Mesangial cell (primary cell): ENCODE measurements at places on chromosomes 1 and 21. TPM values are rescaled to one million over a fixed set of nuclear protein-coding genes. Genes with fewer than 3 reads are reported as not detected.

TFF2 gene
- total RNA-seq = not detected in 2 replicates

SLC1A7 gene
- not detected in 2 replicates for total RNA-seq

NEK2 gene
- 1.3 and 35.8 TPM in 2 replicates for total RNA-seq

RAVER2 gene
- total RNA-seq = 7.0 and 10.0 TPM in 2 replicates

FBLIM1 gene
- total RNA-seq = 198 and 268 TPM in 2 replicates

CHODL gene
- total RNA-seq = under 0.01 and 0.13 TPM in 2 replicates

CFHR1 gene
- not detected in 2 replicates for total RNA-seq

ACOT11 gene
- total RNA-seq = 0.98 and 2.7 TPM in 2 replicates

TCHHL1 gene
- total RNA-seq = not detected in 2 replicates

SH2D1B gene
- total RNA-seq = not detected in 2 replicates

OR6N1 gene
- not detected in 2 replicates for total RNA-seq

CRYAA gene
- not detected in 2 replicates for total RNA-seq

NCF2 gene
- total RNA-seq = 7.1 and 51.5 TPM in 2 replicates

ADAMTS4 gene
- total RNA-seq = 0.25 and 0.49 TPM in 2 replicates

LCA5L gene
- total RNA-seq = 0.16 and 3.8 TPM in 2 replicates

DVL1 gene
- 78.8 and 134 TPM in 2 replicates for total RNA-seq

DYRK1A gene
- total RNA-seq = 26.9 and 35.2 TPM in 2 replicates

PTGER3 gene
- not detected in 2 replicates for total RNA-seq

C8A gene
- not detected in 2 replicates for total RNA-seq

OR2T11 gene
- total RNA-seq = not detected in 2 replicates

HOOK1 gene
- total RNA-seq = 2.0 and 4.3 TPM in 2 replicates

TXNIP gene
- 18.7 and 484 TPM in 2 replicates for total RNA-seq

VASH2 gene
- 4.1 and 6.2 TPM in 2 replicates for total RNA-seq

TMEM82 gene
- not detected in 2 replicates for total RNA-seq

SLC35F3 gene
- total RNA-seq = 0.63 and 1.1 TPM in 2 replicates

F5 gene
- total RNA-seq = not detected in 2 replicates

ATP6V1G3 gene
- total RNA-seq = not detected in 2 replicates

C1orf226 gene
- total RNA-seq = 0.33 and 2.0 TPM in 2 replicates

IVL gene
- total RNA-seq = not detected in 2 replicates

SLC25A34 gene
- 0.13 and 2.1 TPM in 2 replicates for total RNA-seq

PADI1 gene
- total RNA-seq = 1.3 and 2.4 TPM in 2 replicates

CLCA2 gene
- total RNA-seq = not detected in 2 replicates

GPR3 gene
- 1.6 and 2.4 TPM in 2 replicates for total RNA-seq

RGS18 gene
- not detected in 2 replicates for total RNA-seq

ERICH3 gene
- not detected in 2 replicates for total RNA-seq

PTGS2 gene
- 0.16 and 0.38 TPM in 2 replicates for total RNA-seq

LIPI gene
- not detected in 2 replicates for total RNA-seq

AADACL4 gene
- 0.13 TPM in 1 of 2 replicates, not detected in the other for total RNA-seq

UBL4B gene
- not detected in 2 replicates for total RNA-seq
